ENCODE measurements at places on chromosomes 16 and 17.

- no peak for DNase-seq
Measured at GRCh38 chr16:81445966-81446906, 1.6 kb downstream of the CMIP start.

- DNase-seq: no peak
Measured at GRCh38 chr17:46813920-46814319, 4.6 kb downstream of the WNT3 start.

DNA sequence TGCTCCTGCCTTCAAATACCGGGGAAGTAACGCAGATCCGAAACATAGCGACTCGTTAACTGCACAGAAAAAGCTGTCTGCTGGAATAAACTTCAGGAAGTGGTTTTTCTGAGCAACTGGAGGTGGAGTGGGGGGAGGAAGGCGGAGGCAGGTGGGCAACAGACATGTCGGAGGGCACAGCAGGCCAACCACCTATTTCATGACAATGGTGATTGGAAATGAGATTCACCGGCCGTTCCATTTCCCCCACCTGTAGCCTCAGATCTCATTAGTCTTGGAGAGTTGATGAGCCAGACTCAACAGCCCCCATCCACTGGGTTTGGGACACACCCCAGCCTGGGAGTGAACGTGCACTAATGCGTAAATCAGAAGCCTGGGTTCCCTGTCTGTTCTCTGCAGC lies 7.7 kb upstream of the PECAM1 start:
- DNase-seq: no peak

GRCh38 chr16:17313793-17314547 lies 156.8 kb downstream of the XYLT1 start:
- no peak for DNase-seq

DNA sequence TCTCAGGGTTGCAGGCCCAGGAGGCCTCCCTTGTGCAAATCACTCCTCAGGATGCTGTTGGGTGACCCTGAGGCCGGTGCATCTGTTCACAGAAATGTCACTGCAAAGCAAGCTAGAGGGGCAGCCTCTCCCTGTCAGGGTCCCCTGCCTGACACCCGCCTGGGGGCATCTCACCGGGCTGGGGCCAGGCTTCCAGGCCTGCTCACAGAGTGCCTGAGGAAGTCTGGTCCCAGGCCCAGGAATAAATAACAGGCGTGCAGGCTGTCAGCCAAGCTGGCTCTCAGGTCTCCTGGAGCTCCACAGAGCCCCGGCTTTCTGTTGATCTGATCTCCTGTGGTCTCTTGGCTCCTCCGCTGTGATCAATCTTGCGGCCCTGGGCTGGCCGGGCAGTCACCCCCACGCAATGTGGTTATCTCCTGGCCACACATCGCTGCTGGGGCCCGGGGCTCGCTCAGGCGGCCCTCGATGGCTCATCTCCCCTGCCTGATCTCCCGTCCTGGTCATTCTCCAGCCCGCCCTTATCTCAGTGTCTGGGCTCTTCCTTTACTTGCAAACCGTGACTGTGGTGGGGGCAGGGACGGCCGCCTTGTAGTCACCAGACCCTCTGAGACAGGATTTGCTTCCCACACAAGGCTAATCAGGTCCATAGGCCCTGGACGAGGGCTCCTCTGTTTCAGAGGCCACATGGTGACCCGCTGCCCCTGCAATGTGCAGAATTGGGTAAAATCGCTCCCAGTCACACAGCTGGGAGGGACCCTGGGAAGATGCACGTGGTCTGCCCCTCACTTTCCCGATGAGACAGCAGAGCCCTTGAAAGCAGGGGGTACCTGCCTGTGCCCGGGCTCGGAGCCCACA lies 231.2 kb upstream of the GSE1 start:
- DNase-seq: no peak

DNA sequence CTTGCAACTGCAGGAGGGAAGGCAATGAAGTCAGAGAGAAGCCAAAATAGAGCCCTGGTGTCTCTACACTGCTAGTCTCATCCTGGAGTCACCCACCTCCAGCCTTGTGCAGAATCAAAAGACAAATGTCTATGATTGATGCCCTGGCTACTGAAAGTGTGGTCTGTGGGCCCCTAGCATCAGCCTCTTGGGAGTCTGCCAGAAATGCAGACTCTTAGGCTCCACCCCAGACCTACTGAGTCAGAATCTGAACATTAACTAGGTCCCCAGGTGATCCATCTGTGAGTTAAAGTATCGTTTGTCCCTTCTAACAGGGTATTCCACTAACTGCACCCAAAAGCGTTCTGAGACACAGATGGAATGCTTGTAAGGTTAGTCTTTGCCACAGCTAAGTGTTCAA lies 21.2 kb downstream of the EARS2 start:
- no peak for DNase-seq

DNA sequence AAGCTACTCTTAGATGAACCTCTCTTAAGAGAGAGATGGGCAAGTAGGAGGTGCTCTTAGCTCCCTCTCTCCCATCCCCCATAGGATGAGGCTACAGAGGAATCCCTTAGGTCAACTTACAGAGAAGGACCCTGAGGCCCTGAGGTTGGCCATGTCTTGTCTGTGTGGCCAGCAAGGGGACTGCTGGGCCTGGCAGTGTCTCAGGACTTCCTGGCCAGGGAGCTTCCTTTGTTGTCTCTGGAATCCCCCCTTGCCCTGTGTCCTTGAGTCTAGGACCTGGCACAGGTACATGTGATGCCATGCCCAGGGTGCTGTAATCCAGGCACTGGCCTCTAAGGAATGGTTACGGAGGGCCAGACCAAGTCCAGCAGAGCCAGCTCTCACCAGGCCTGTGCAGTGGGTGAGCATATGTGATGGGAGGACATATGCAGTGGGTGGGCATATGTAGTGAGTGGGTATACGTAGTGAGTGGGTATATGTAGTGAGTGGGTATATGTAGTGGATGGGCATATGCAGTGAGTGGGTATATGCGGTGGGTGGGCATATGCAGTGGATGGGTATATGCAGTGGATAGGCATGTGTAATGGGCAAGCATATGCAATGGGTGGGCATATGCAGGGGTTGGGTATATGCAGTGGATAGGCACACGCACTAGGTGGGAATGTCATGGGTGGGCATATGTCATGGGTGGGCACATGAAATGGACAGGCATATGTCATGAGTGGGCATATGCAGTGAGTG lies 20.3 kb upstream of the PECAM1 start:
- no peak for DNase-seq

DNA sequence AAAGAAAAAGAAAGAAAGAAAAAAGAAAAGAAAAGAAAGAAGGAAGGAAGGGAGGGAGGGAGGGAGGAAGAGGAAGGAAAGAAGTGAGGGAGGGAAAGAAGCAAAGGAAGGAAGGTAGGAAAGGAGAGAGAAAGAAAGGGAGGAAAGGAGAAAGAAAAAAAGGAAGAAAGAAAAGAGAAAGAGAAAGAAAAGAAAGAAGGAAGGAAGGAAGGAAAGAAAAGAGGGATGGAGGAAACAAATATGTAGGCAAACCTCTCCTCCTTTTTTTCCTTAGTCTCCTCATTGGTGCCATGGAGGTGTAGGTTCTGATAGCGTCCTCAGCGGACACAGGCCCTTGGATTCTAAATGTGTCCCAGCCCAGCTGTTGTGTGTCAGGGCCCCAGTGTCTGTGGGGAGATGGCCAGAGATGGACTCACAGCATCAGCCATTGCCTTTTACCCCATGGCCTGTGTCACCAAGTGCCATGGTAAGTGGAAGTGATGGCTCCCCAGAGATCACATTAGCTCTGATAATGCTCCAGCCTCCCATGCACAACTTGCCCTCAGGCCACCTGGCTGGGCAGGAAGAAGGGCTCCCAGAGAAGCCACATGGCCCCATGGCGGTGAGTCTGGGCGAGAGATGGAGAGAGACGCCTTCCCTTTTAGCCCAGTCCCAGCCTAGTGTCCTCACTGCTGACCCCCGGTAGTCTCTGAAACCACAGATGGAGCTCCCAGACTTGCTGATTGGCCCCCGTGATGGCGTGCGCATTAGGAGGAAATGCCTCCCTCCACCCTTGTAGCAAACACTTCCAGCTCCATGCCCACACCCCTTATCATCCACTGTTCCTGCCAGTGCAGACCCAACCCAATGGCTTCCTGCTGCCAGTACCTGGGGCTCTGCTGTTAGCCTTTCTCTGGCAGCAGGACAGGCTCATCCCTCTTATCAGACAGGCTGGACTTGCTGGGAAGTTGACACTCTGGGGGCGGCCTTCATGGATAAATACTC lies 3.7 kb upstream of the SLC6A2 start:
- no peak for DNase-seq

All from anterior cingulate cortex (tissue), 58 donors.